ENCODE measurements at places on chromosomes 5 and 9.
A peak's percentile ranks its signal among the peaks of the same experiment; 100 is the strongest.

DNA sequence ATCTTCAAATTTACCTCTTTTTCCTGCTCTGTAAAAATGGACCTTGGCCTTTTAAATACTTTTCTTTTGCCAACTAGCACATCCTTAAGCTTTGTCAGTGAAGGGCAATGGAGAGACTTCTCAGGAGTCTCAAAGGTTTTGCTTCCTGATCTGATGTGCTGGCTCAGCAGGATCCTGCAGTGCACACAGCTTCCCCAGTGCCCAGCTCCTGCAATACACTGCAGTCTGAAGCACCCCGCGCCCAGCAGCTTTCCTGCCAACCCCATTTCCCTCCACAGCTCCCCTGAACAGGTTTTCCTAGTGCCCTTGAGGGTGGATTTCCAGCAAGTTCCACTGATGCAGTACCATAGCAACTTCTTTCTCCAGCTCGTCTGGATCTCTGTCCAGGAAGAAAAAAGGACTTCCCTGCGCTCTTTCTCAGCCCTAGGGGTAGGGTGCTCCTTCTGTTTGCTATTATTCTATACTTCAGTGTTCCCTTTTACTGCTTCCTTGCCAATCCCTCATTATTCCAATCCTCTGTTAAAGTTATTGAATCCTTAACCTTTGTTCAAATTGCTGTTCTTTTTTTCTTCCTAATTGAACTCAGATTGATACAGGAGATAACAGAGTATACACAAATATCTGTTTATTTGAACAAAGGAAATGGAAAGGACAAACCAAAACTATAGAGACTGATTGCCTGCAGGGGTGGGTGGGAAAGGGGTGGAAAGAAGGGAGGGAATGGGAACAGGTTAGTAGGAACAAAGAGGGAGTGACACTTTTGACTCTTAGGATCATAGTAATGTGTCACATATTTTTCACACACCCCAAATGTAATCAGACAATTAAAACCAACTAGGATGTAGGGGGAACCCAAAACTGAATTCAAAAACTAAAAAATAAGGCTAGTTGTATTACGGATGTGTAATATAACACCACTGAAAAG, 8.5 kb downstream of the SNAPC3 start:
- peak; percentile 87 for DNase-seq

- no peak for DNase-seq
Measured at GRCh38 chr5:177428574-177429217, 2.2 kb downstream of the GRK6 start.

GRCh38 chr9:69377981-69378380, 53.0 kb downstream of the ENTREP1 start:
- no peak for DNase-seq

GRCh38 chr5:171913987-171914273, 92.5 kb downstream of the FBXW11 start:
- no peak for DNase-seq

DNA sequence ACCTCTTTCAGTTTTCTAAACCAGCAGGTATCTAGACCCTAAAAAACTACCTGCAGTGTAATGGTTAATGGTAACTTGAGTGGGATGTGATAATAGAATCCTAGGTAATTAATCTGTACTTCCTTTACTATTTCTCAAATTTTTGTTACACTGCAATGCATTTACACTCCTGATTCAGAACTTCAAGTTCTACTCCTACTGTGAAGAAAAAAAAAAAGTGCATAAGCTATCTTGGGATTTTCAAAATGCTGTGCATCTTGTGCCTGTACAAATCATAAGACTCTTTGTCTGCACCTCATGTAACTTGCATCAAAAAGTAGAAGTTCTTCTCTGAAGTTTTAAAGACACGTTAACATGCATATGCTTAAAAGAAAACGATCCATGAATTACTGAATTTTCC, 554.1 kb downstream of the CETN3 start:
- no peak for DNase-seq

Data from posterior cingulate gyrus (tissue), 11 donors.